ENCODE measurements at places on chromosomes 7 and 10.

- no peak for DNase-seq
These were observed 569.5 kb upstream of the MGMT start for GRCh38 chr10:128897401-128898129.

- DNase-seq: no peak
These were observed 5.8 kb downstream of the CNPY1 start for GRCh38 chr7:155540553-155540952.

GRCh38 chr7:20796500-20796899 lies 9.8 kb upstream of the SP8 start:
- no peak for DNase-seq

DNA sequence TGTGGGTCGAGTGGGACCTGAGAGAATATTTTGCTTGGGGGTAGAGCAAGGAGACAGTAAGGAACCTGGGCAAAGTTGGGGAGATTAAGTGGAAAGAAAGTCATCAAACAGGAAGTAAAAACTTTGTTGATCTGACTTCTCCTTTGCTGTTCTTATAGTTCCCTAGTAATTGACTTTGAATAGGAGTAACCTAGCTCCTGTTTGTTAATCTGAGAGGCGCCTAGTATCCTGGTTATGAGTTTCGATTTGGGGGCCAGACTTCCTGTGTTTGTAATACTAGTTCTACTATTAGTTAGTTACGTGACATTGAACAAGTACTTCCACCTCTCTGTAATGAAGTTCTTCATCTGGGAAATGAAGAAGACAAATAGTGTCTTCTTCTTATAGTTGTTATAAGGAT lies 99.1 kb downstream of the ZNF365 start:
- no peak for DNase-seq

DNA sequence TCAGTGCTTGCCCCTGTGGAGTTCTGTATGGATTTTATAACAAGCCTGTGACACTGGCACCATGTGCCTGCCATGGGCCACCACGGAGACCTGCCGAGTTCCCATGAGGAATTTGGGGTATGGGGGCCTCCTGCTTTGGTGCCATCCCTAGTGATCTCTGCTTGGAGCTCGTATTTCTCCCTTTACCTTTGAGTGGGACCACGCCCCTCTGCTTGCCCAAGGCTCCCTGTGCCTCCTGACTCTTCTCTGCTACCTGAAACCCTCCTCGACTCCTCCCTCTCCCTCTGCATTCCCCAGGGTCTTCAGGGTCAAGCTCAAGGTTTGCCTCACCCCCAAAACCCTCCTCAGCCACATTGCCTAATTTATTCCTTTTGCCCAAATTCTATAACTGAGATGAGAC lies 225.0 kb downstream of the BUB3 start:
- no peak for DNase-seq

DNA sequence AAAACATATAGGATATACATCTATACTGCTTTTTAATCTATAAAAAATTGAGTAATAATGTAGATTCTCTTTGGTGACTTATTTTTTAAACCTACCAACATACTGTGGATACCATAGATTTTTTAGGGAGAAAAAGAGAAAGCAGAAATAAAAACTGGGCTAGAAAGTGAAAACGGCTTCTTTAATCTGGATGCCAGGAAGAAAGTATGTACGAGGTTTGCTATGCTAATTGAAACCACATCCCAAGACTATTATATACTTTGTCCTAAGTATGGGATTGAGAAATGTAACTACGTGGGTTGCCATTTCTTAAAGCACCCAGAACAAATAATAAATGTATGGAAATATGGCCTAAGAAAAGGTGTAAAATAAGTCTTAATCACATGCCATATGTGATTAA lies 129.0 kb upstream of the NFE2L3 start:
- DNase-seq: no peak

- DNase-seq: no peak
These were observed 3.7 kb downstream of the ANXA11 start for GRCh38 chr10:80201608-80202141.

DNA sequence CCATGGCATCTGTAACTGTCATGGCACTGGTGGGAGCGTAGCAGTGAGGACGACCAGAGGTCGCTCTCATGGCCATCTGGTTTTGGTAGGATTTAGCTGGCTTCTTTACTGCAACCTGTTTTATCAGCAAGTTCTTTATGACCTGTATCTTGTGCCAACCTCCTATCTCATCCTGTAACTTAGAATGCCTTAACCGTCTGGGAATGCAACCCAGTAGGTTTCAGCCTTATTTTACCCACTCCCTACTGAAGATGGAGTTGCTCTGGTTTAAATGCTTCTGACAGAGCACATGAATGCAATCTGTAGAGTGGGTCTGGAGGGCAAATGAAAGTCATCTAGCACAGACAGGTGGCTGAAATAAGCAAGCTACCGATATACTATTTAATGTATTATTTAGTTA lies 55.3 kb upstream of the OPN4 start:
- DNase-seq: no peak

DNA sequence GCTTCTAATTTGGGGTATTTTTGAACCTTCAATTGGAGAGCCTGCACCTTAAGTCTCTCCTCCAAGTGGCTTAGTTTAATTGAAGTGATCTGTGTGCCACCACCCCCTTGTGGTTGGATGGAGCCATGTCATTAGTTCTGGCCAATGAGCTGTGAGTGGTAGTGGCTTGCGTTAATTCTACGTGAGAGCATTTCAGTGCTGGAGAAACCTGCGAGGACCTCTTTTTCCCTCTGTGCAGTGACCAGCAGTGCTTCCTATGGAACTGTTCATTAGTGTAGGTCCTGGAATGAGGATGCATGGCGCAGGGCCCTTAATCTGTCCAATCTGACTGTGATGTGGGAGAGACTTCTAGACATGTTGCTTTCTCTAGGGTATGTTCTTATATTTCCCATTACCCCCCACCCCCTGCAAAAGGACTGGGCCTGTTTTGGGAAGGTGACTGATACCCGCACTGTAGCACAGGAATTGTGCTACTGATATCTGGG lies 3.8 kb downstream of the HILPDA start:
- DNase-seq: peak; percentile 22

DNA sequence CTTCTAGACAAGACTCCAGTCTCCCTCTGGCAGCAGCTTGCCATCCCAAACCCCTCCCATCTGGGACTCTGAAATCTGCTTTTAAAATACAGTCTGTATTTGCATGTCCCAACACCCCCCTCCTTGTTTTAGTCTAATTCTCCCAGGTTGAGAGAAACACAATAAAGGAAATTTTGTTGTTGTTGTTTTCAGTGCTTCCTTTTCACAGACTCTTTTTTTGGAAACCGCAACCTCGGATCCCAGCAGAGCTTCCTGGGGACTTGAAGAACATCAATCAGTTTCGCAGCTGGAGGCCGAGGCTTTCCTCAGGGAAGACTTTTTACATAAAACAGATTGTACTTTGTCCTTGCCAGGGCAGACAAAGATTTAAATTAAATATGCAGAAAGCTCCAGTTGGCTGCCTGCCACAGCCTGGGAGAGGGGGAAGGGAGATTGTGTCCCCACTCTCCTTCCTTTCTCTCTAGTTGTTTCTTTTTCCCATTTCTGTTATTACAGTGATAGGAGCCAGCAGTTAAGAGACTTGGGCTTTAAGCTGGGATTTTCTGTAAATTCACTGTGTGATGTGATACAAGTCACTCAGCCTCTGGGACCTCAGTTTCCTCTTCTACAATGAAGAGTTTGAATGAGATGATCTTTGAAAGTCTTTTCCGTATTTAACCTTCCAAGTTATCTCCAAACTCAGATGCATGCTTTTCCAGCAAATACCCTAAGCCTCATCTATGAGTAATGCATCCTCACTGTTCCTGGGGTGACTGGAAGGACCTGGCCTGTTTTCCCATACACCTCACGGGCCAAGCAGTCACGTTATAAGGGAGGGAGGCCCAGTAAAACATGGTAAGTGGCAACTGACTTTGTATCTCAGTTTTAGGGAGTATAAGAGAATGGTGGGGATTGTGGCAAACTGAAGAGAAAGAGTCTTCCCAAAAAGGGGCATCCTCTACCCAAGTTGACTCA lies 192.3 kb downstream of the REEP3 start:
- no peak for DNase-seq

- peak; percentile 0 for DNase-seq
These were observed 488.8 kb upstream of the ZMIZ1 start for GRCh38 chr10:78579995-78580394.

- no peak for DNase-seq
These were observed 458.6 kb downstream of the PARD3 start for GRCh38 chr10:34356463-34356862.

DNA sequence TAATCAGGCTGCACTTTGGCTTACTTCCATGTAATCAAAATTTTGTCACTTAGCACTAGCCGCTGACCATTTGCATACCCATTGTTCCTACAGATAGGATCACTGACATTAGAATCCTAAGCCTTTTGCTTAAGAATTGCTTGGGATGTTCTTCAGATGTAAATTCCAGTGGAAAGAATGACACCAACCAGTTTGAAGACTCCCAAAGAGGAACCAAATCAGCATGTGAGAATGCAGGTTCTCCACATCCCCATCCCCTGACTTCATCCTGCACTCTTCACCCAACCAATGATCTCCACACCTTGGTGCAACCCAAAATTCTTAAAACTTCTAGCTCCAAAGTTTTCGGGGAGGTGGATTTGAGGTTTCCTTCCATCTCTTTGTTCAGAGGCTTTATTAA lies 345.6 kb downstream of the GPAM start:
- DNase-seq: no peak

Data from NCI-H1417 treated with DMSO at 0.1 percent for 48 hours (cell line).